ENCODE measurements at places on chromosomes 2 and 18.

- DNase-seq: no peak
Observed at GRCh38 chr2:9234680-9235146, 28.1 kb downstream of the ASAP2 start.

DNA sequence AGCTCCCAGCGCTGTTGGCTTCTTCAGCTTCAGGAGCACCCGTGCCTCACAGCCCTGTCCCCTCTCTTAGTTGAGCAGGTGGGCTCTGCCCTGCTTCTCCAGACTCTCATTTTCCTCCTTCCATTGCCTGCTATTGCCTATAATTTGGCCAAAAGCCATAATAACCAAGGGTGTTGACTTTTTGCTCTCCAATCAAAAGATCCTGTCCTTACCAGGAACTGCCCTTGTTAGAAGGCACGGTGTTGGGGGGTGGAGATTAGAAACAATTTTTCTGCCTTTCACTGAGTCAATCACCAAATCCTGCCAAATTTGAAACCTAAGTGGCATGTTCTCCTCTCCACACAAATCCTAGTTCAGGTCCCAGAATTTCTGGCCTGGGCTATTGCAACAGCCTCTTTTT, 16.7 kb upstream of the PDIA6 start:
- DNase-seq: no peak

- no peak for DNase-seq
Observed at GRCh38 chr2:31137211-31138036, 816 bp downstream of the GALNT14 start.

DNA sequence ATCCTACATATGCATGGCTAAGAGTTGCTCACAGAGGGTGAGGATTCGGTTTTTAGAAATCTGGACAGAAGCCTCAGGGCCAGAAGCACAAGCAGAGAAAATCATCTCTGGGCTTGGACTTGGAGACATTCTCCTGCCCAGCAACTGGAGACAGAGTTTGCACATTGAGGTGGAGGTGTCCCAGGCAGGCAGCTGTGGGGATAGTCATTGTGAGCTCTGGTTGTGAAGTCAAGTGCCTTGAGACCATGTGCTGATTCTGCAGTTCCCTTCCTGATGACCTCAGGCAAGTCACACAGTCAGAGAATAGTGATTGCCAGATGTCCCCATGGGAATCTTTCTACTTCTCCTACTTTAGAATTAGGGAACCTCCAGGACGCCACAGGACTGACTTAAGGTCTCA, 108.4 kb upstream of the LDAH start:
- no peak for DNase-seq

DNA sequence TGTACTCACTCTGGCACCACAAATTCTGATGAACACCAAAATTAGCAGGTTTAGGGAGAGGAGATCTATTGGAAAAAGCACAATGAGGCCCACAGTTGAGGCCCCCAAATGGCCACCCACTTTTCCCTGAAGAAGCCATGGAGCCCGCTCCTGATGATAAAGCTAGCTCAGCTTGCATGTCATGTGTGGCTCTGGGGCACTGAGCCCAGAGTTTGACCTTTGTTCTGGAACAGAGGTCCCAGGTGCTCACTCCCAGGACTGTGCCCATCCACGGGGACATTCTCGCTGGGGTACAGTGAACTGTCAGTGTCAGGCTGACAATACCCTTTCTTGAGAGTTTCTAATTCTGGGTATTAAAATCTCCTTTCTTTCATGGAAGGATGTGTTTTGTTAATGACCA, 36.2 kb downstream of the XDH start:
- DNase-seq: no peak

DNA sequence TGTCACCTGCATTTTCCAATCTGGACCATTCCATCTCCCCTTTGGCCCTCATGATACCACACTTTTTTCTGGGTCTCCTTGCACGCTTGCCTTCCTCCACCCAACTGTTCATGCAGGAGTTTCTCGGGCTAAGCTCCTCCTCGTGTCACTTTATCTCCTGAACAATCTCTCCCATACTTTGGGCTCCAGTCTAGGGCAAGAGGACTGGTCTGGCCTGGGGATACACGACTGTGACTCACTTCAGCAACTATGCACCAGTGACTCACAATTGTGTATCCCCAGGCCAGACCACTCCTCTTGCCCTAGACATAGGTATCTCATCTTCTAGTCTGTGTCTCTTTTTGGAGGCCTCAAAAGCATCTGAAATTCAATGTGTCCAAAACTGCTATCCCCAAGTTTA, 149.4 kb upstream of the PTPRM start:
- DNase-seq: no peak

DNA sequence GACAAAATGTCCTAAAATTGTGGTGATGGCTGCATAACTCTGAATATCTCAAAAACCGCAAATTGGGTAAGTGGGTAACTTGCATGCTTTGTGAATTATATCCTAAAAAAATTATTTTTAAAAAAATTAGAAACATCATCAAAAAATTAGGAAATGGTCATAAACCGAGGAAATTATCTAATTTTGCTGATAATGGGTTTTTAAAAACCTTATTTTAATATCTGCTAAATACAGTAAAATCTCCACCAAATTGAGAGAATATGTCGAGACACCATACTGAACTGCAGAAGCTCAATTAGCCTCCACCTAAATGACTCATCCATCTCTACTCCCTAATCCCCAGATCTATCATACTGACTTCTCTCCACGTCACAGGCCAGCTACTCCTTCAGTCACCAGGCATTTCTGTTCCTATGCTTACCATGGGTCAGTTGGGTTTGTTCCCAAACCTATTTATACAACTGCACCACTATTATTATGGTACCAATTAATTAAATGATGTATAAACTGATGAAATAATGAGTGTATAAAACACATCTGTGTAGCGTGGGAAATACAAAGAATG, 36.1 kb downstream of the SPIRE1 start:
- DNase-seq: no peak

DNA sequence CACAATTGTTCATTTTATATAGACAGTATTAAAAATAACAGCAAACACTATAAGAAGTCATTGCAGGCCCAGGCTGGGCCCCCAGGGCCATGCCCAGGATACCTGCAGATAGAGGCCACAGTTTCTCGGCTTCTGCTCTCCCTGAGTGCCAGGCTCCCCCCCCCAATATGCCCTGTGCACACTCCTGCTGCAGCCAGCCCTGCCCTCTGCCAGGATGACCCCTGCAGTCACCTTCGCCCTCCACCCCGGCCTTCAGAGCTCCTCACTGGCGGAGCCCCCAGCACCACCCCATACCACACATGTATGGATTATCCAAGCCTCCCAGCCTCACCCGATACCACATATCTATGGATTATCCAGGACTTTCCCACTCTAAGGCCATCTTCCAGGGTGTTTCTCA, 104.5 kb downstream of the TPO start:
- DNase-seq: no peak

DNA sequence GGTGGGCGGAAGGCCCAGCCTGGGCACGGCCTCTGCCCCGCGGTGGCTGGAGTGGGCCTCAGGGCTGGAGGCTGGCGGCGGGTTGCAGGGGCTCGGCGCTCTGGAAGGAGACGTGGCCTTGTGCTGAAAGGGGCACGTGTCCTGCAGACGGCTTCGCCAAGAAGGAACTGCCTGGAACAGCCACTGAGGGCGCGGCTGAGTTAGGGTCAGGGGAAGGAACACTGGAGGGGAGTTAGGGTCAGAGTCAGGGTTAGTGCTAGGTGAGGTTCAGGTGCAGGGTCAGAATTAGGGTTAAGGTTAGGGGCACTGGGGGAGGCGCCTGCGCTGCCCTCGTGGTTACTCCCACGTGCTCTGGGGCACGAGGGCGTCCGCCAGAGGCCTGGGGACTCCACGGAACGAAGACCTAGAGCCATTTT, 933 bp upstream of the ADNP2 start:
- DNase-seq: no peak

DNA sequence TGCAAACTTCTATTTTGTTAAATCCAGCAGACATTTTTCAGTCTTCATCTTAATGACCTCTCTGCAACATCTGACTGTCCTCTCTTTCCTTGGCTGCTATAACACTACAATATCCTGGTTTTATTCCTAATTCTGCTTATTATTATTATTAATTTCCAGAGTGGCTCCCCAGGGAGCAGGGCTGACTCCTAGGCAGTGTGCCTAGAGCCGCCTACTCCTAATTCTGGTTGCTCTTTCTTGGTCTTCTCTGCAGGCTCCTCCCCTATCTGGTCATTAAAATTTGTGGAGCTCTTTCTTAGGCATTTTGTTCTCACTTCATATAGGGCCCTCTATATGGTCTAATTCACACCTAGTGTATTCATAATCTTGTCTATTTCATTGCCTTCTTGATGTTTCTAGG, 10.8 kb downstream of the LOXL3 start:
- no peak for DNase-seq

DNA sequence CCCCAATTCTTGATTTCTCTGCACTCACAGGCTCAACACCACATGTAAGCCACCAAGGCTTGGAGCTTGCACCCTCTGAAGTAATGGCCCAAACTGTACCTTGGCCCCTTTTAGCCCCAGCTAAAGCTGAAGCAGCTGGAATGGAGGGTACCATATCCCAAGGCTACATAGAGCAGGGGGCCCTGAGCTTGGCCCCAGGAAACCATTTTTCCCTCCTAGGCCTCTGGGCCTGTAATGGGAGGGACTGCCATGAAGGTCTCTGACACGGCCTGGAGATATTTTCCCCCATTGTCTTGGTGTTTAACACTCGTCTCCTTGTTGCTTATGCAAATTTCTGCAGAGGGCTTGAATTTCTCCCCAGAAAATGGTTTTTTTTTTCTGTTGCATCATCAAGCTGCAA, 69.7 kb downstream of the SKA1 start:
- no peak for DNase-seq
